Endothelial cell of umbilical vein (primary cell): ENCODE measurements at places on chromosomes 4 and X.

GRCh38 chr4:5979981-5980380 is 38.2 kb downstream of the C4orf50 start:
- no peak for DNase-seq

DNA sequence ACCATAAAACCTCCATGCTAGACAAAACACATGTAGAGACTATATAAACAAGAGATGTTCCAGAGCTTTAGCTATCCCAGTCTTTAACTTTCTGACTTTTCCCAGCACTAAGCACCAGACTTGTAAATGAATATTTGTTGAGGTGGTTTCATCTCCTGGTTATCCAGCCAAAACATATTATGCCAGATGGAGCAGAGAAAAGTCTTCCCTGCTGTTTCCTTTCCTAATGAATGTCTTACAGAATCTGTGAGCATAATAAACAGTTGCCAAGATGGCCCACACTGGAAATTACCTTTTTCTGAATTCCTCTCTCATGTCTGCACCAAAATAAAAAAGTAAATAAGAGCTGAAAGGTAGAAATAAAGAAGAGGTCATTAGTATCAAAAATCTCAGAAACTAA is 159.2 kb downstream of the TECRL start:
- DNase-seq, result no peak

- DNase-seq, result peak; percentile 45
Observed at GRCh38 chrX:136200466-136200865, 50.7 kb downstream of the MAP7D3 start.

DNA sequence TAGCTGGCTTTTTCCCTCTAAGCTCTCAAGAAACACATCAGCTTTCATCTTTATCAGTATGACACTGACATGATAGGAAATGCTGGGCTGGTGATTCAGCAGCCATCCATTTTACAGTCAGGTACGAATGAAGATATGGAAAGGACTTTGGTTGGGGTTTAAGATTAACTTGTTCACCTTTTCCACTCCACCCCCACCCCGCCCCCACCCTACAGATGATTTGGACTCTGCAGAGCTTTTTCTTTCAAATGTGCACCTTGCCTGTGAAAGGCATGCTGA is 132.6 kb downstream of the AKAP4 start:
- no peak for DNase-seq

DNA sequence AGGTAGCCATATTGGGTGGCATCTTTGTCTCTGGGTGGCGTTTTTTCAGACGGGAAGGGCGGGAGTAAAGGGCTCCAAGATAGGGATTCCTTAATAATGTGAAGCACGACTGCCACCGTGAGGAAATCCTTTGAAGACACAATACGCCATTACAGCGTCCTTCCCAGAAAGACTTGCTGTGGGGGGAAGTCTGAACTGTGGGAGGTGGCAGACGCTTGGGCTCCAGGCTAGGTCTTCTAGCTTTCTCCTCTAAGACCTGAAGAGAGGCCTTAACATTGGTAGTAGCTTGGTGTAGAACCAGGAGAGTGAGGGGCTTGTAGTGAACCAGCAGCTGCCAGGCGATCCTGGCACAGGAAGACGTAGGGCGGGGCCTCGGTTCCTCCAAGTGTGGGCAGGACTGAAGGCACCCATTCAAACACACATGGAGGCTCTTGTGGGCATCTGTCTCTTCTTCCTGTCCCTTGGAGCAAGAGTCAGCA is 197.3 kb downstream of the OR13H1 start:
- no peak for DNase-seq

- DNase-seq, result no peak
Observed at GRCh38 chrX:35841872-35842271, 43.7 kb downstream of the MAGEB16 start.

- no peak for DNase-seq
Observed at GRCh38 chrX:132266583-132267355, 47.5 kb upstream of the RAP2C start.

DNA sequence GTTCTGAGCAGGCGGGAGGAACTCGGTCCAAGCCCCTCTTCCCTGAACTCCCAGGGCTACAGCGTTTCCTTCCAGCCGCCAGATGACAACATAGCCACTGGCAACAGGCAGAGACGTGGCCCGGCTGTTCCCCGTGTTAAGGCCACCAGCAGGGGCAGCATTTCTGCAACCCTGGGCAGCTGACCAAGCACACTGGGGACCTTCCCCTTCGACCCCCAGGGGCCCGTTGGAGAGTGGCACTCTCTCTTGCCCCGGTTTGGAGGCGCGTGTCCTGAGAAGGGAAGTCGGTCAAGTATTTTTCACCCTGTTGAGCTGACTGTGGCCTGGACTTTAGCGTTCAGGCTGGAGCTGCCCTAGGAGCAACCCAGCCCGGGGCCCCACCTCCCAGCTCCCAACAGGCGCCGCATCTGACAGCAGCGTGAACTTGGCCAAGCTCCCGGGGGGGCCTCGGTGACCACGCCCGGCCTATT is 37.6 kb downstream of the ZBTB49 start:
- peak; percentile 10 for DNase-seq

- DNase-seq, result no peak
Observed at GRCh38 chrX:63918611-63919010, 133.6 kb upstream of the ARHGEF9 start.

- no peak for DNase-seq
Observed at GRCh38 chrX:150856101-150856500, 42.4 kb downstream of the CD99L2 start.

DNA sequence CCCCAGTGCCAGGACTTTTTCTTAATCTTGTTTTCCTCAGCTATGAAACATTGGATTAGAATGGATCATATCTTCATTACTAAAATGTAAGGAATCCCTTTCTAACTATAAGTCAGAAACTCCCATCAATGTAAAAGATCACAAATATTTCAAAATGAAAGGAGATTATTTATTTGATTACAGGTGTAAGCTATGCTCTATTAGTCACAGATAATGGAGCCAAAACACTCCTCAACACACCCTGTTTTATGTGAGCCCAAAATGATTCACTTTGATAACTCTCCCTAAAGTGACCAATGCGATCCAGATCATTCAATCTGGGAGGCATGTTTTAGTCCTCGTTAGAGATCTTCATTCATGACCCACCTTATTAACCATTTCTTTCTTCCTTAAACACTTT is 566.7 kb upstream of the TENM3 start:
- no peak for DNase-seq

DNA sequence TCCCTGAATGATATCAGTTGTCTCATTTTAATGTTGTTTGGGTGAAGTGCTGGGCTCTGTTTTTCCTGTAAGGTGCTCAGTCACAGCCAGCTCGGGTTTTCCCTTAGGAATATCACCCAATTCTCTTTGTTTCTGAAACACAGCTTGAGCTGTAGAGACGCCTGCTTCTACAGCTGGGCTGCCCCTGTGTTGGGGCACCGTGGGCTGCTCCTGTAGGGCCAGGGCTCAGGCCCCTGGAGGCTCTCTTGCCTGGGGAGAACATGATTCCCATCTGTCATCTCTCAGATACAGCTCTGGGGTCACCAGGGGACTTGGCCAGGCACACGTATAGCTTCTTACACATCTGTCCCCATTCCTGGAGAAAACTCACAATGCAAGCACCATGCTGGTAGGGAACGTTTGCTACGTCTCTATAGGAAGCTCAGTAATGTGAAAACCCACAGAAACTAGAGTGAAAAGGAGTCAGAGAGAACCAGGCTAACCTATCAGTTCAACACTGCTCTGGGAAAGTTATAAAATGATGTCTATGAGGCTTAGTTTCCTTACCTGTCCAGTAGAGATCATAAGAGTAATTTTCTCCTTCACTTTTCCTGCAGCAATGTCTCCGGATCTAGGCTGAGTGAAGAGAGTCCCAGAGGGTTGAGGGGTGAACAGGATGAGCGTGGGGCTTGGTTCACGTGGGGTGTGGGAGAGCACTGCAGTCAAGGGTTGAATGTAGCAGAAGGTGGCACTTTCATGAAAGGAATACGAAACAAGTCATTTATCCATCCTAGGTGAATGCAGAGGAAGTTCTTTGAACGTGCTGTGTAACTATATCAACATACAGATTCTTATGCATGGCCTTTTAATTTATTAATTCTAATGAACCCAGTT is 14.5 kb downstream of the FHDC1 start:
- no peak for DNase-seq

DNA sequence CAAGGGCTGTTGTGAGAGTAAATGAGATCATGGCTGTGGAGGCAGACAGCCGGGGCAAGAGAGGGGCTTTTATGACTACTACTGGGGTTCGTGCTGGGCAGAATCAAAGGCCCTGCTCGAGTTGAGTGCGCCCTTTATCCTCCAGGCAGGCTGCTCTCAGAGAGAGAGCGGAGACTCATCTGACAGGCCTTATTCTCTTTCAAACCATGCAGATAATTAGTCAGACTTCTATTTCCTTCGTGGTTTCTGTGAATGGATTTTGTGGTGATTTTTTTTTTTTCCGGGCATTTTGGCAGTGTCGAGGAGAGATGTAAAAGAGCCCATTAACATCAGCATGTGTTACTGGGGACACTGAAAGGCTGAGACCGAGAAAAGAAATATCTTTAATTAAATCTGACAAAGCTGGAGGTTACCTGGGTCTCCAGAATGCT is 73.6 kb downstream of the MED28 start:
- DNase-seq, result no peak

DNA sequence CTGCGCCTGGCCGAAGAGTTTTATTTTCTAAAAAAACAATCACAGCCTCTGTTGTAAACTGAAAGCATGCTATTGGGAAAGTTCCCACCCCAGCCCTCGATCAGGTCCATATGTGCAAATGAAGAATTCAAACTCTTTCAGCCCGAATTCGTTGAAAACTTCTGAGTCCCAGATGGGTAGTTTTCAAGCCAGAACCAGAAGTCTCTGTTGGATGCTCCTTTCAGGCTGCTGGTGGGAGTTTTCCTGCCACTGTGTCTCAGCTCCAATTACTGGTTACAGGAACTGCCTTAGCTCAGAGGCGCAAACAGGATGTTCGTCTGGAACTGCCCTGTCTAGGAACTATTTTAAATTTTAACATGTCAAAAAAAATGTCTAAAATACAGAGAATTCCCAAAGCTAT is 9.3 kb upstream of the ALG13 start:
- DNase-seq, result no peak

DNA sequence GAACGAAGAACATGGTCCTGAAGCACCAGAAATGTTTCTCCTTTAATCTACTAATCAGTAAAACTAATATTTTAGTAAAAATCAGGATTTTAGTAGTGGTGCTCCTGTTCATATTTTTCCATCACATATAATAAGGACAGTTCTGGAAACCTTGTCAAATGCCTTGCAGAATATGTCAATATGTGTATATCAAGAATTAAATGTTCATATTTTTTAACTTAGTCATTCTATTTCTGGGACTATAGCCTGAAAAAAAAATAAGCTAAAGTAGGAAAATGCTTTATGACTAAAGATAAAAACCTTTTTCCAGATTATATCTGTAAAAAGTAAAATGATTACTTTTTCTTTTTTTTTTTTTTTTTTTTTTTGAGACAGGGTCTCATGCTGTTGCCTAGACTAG is 65.1 kb downstream of the MAB21L2 start:
- DNase-seq, result no peak

GRCh38 chr4:102665527-102665926 is 95.2 kb downstream of the MANBA start:
- DNase-seq, result no peak

- no peak for DNase-seq
Observed at GRCh38 chr4:26162101-26162500, 158.7 kb upstream of the RBPJ start.

DNA sequence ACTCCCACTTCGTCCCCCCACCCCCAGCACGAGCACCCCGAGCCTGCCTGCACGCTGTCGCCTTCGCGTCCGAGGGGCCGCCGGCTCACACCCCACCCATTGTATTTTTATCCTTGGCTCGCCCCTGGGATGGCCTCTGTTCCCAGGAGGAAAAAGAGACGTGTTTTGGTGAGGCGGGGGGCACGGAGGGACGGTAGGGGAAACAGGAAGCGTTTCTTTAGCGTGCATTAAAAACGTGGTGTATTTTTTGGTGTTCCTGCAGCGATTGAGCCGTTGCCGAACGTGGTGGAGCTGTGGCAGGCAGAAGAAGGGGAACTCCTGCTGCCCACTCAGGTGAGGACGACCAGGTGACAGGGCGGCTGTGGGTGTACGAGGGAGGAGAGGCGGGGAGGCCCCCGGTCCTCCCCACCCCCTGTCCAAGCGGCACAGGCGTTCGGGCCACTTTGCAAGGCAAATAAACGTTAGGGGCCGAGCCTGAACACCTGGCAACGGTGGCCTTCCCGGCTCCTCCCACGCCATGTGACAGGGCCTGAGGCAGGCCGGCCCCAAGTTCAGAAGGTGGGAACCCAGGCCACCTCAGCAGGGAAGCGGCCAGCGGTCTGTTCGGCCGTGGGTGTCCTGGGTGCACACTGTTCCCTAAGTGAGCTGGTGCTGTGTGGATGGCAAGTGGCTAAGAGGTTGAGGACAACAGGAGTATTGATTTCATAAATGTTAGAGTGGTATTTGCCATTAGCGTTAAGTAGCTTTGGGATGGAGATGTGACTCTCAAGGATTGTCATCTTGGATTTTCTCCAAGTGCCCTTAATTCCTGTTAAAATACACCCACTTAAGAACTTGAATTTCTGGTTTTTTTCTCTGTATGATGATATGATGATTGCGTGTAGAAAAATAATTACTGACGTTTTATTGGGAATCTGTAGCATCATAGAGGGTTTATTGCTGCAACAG is 1.1 kb downstream of the TMEM131L start:
- peak; percentile 23 for DNase-seq

- DNase-seq, result no peak
Observed at GRCh38 chr4:18405054-18405453, 383.5 kb upstream of the LCORL start.
